A549 treated with ZK216348 at 1 μM for 4 hours (cell line): ENCODE measurements at places on chromosomes 4 and X. TPM values are rescaled to one million over a fixed set of nuclear protein-coding genes. Genes with fewer than 3 reads are reported as not detected.

Gene ADGRG4
- total RNA-seq: not detected in 5 replicates

Gene CTAG1B
- total RNA-seq: not detected in 5 replicates

Gene NWD2
- total RNA-seq: not detected in 5 replicates

Gene NDNF
- total RNA-seq: not detected in 5 replicates

Gene SSX2B
- total RNA-seq: not detected in 5 replicates

Gene CSTF2
- total RNA-seq: 30.7 to 32.2 TPM (median 31.9 TPM) in 5 replicates

Gene ARL9
- not detected in 5 replicates for total RNA-seq

Gene CAPN6
- total RNA-seq: not detected in 5 replicates

Gene GPM6B
- 0.04 to 0.11 TPM in 2 of 5 replicates, not detected in the others for total RNA-seq
